ENCODE measurements at places on chromosomes 1 and 21. TPM values are rescaled to one million over a fixed set of nuclear protein-coding genes. Genes with fewer than 3 reads are reported as not detected.

Gene MASP2
- not detected for total RNA-seq

Gene CCDC190
- 0.98 TPM for total RNA-seq

Gene PBX1
- total RNA-seq, result 238 TPM

Gene OR2T11
- total RNA-seq, result not detected

Gene BCAR3
- 4.2 TPM for total RNA-seq

Gene NR1I3
- total RNA-seq, result under 0.01 TPM

Gene S100A1
- total RNA-seq, result 2.2 TPM

Gene DPT
- total RNA-seq, result 0.49 TPM

Gene SLAMF1
- total RNA-seq, result not detected

Gene CD48
- not detected for total RNA-seq

Gene SLC16A4
- total RNA-seq, result 3.7 TPM

Gene C1orf122
- 12.5 TPM for total RNA-seq

Gene RXRG
- 7.1 TPM for total RNA-seq

Gene CASQ1
- 7.6 TPM for total RNA-seq

Gene ADCY10
- 0.25 TPM for total RNA-seq

Gene CRNN
- total RNA-seq, result not detected

Gene NHLH1
- 0.98 TPM for total RNA-seq

Gene PRMT6
- 14.3 TPM for total RNA-seq

Gene FOXJ3
- 54.8 TPM for total RNA-seq

Gene GUCA2A
- total RNA-seq, result not detected

Gene HNRNPCL1
- total RNA-seq, result not detected

Gene NTMT2
- 0.49 TPM for total RNA-seq

Gene PADI6
- not detected for total RNA-seq

Gene TMIGD3
- 0.74 TPM for total RNA-seq

Gene PAPPA2
- total RNA-seq, result 5.2 TPM

Gene DENND2C
- 1.5 TPM for total RNA-seq

Gene HSPB7
- not detected for total RNA-seq

Gene PAX7
- total RNA-seq, result not detected

Gene RIMS3
- total RNA-seq, result 20.4 TPM

Gene NPHS2
- not detected for total RNA-seq

Gene VHLL
- 0.25 TPM for total RNA-seq

Gene FAM151A
- total RNA-seq, result not detected

Gene ERICH3
- 15.0 TPM for total RNA-seq

Gene HES3
- not detected for total RNA-seq

Gene NCF2
- 1.7 TPM for total RNA-seq

Gene SLC25A33
- total RNA-seq, result 4.9 TPM

Gene CD52
- not detected for total RNA-seq

Gene SPRR3
- not detected for total RNA-seq

Gene DR1
- total RNA-seq, result 25.6 TPM

Gene SELENBP1
- 5.7 TPM for total RNA-seq

Gene TMPRSS3
- not detected for total RNA-seq

Gene SYT14
- total RNA-seq, result 41.6 TPM

Gene SLC44A5
- total RNA-seq, result 141 TPM

Gene OR2L8
- 0.74 TPM for total RNA-seq

Gene TRPM2
- 2.0 TPM for total RNA-seq

All from temporal lobe (tissue), 4 donors.